ENCODE measurements at places on chromosomes 3 and 15. TPM values are rescaled to one million over a fixed set of nuclear protein-coding genes. Genes with fewer than 3 reads are reported as not detected.

DNA sequence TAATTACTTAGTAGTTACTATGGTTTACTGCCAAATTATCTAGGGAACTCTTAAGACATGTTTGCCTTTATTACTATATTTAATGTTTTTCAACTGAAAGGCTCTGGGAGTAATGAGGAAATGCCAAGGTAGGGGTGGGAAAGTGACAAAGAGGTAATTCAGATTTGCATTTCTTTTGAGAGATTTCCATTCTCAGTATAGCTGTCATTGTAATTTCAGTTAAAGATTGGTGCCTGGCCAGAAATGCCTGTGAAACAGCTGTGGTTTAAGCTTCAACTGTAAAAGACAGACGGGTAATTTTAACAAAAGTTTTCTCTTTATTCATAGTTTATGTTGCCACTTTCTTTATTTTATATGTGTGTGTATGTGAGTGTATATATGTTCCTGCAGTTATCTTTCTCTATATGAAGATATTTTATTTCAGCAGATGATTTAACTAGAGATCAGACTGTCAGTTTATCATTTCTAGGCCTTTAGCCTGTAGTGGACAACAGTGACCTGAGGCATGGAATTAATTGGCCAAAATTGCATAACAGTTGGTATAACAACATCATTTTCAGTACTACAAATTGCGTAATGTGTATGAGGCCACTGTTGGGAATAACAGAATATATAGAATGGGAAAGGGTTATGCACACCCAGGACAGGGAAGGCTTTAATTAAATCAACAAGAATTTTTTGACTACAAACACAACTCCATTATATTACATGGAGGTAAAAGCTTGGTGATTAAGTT, 119.0 kb downstream of the BBX start:
- H3K4me3 ChIP-seq = no peak overlapping the region

DNA sequence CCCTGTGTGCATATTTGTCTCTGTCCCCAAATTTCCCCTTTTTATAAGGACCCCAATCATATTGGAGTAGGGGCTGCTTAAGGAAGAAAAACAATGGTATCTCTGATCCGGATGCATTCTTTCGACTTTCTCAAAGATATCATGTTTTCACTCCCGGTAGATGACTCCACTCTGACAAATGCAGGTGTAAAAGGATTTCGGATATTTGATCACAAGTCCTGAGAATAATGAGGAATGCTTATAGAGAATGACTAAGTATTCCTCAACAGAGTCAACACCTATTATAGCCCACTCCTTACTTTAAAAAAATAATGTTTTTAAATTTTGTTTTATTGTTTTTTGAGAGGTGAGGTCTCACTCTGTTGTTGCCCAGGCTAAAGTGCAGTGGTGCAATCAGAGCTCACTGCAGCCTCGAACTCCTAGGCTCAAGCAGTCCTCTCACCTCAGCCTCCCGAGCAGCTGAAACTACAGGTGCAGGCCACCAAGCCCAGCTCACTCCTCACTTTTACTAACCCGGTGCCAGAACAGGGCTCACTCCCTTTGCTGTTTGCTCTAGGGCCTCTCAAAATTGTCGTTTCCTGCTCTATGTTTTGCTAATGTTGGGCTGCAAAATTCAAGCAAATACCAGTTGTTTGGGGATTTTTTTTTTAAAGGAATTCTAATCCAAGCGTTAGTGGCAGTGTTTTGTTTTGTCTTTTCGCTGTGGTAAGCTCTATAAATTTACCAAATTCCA, 24.6 kb downstream of the COL8A1 start:
- H3K4me3 ChIP-seq = no peak overlapping the region
- DNase-seq = no peak
- no peaks in the 10 kb centered on the region for H3K36me3 ChIP-seq
- H3K27me3 ChIP-seq = no peaks in the 10 kb centered on the region
- peaks cover 43% of the 10 kb centered on the region for H3K4me1 ChIP-seq

MFN1 gene
- total RNA-seq = 36.6 TPM

DNA sequence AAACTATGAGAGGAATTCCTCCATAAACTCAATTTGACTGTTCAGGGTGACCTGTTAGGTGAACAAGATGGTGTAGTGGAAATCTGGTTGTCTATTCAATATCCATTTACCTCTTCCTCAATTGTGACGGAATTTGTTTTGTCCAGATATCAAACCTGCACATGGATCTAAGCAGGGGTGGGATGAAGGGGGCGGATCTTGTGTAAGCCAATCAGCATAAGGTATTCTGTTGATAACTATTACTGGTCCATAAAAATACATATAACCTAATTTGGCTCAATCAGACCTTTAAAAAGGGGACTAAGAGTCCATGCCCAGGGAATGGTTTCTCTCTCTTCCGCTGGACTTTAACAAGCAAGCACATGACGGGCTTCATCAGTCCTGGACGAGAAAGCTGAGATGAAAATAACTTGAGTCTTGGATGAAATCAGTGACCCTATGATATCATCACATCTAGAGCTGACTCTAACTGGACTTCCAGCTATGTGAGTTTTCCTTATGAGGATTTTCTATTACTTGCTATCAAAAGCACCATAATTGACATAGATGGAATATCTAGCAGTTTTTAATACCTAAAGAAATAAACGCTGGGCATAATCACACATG, 5.7 kb upstream of the POPDC2 start:
- peaks cover 9% of the 10 kb centered on the region for H3K36me3 ChIP-seq
- H3K27me3 ChIP-seq = no peaks in the 10 kb centered on the region
- H3K4me3 ChIP-seq = no peak overlapping the region
- no peak for DNase-seq

DNA sequence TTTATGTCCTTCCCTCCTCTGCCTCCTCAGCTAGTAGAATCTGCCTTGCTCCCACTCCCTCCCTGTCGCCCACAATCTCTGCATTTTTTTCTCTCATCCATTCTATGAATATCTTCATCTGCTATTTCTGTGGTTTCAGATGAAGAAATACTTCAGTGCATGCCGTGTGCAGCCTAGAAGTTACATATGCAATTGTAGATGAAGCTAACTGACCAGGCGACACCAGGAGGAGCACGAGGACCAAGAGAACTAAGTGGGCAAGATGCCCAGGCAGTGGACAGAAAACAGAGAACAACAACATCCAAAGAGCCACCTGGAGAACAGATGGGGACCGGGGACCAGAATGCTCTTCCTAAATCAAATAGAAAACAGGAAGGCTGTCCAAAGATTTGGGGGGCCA, 121.4 kb upstream of the ATP11B start:
- no peaks in the 10 kb centered on the region for H3K27me3 ChIP-seq
- no peak overlapping the region for H3K4me3 ChIP-seq
- no peak overlapping the region for H3K27ac ChIP-seq
- no peak for DNase-seq

- H3K36me3 ChIP-seq = no peaks in the 10 kb centered on the region
- no peak for DNase-seq
- H3K27ac ChIP-seq = no peak overlapping the region
- no peak overlapping the region for H3K4me3 ChIP-seq
These were observed 158.9 kb upstream of the CADPS start for GRCh38 chr3:63034101-63034500.

TM4SF18 gene
- 6.3 TPM for total RNA-seq

GRCh38 chr15:61069394-61070075, 159.6 kb downstream of the RORA start:
- DNase-seq = no peak
- H3K4me3 ChIP-seq = no peak overlapping the region
- H3K27ac ChIP-seq = no peak overlapping the region

DNA sequence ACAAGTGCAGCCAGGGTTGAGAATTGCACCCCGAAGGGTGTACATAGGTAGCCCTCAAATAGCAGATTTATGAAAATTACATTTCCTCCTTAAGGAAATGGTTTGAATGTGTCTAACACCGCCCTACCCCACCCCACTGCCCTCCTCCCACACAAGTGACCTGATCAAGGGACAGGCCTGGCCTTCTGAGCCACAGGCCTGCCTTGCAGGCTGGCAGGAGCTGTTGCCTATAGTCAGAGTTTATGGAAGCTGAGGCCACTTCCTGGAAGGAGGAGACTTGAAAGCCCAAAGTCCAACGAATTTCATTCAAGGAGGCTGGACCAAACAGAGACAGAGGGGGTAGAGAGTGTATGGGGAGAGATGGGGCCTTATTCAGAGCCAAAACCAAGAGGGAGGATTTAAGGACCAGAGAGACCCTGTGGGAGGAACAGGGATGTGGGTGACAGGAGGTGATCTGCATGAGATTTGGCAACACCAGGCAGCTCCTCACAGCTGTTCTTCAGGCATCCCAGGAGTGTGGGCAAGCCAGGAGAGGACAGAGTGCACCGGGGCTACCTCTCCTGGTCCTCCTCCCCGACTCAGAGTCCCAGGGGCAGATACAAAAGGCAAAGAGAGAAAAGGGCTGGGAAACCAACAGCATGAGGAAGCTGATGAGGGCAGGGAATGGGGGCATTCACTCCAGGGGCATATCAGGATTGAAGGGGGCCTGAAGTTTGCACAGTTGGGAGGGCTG, 100.4 kb upstream of the HES1 start:
- H3K27me3 ChIP-seq = no peaks in the 10 kb centered on the region
- H3K4me3 ChIP-seq = no peak overlapping the region
- DNase-seq = no peak
- no peaks in the 10 kb centered on the region for H3K4me1 ChIP-seq
- no peaks in the 10 kb centered on the region for H3K36me3 ChIP-seq

DNA sequence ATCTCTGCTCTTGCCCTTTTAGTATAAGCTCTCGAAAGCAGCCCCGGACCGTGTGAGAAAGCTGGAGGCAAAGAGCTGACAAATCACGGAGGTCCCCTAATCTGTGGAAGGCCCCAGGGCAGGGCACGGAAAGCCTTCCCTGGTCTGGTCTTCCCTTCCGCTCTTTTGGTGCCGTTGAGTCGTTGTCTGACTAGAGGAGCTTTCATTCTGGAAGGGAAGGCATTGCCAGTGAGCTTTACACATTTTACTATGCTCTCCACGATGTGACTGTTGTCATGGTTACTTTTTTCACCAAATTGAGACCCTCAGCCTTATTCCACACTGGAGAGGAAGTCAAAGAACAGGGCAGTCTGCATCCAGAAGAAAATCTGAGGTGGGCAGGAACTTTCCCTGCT, 71.7 kb downstream of the CYP19A1 start:
- peak overlapping the region; percentile 41 for H3K27ac ChIP-seq
- H3K4me1 ChIP-seq = no peaks in the 10 kb centered on the region
- H3K36me3 ChIP-seq = no peaks in the 10 kb centered on the region
- H3K27me3 ChIP-seq = no peaks in the 10 kb centered on the region

GRCh38 chr3:196620161-196620604, 19.3 kb upstream of the NRROS start:
- no peak for DNase-seq
- peak overlapping the region; percentile 34 for H3K27ac ChIP-seq
- no peaks in the 10 kb centered on the region for H3K36me3 ChIP-seq
- no peaks in the 10 kb centered on the region for H3K27me3 ChIP-seq
- H3K4me3 ChIP-seq = no peak overlapping the region

All from tibial nerve (tissue), 4 donors.